Left ventricle myocardium inferior (tissue), 1 donor: ENCODE measurements at places on chromosomes 5 and 9. TPM values are rescaled to one million over a fixed set of nuclear protein-coding genes. Genes with fewer than 3 reads are reported as not detected.
A peak's percentile ranks its signal among the peaks of the same experiment; 100 is the strongest.

GRCh38 chr5:146626936-146627335 is 110.9 kb upstream of the GPR151 start:
- H3K4me3 ChIP-seq, result no peak overlapping the region
- no peak overlapping the region for H3K27ac ChIP-seq
- DNase-seq, result no peak
- H3K27me3 ChIP-seq, result no peaks in the 10 kb centered on the region
- no peaks in the 10 kb centered on the region for H3K4me1 ChIP-seq

DNA sequence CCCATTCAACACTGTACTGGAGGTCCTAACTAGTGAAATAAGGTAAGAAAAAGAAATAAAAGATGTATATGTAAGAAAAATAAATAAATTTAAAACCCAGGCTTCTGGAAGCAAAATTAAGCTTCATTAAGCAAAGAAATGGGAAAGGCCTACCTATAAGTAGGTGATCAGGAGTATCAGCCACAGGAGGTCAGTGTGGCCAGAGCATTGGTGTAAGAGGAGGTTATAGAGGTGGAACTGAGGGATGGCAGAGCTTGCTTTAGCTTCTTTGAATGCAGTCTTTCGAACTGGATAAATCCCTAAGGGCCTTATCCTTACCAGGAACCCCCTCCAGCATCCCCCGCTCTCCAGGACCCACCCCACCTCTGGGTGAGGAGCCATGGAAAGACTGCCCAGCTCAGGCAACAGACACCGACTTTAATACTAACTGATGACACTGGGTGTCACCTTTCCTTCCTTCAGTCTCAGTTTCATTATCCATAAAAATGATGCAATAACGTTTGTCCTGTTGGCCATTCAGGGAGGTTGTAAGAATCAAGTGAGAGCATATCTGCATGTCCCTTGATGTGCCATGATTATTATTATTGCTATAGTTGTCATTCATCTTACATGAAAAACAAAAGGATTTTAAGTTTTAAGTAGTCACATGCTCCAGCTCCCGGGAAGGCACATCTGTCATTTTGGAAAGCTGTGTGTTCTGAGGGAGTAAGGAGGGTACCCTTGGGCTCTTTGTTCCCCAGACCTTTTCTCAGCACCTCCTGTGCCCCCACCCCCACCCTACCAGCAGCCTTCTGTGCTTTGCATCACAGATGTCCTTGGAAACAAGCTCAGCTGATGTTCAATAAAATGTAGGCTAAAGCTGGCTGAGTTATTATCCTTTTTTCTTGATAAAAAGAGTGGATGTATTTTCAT is 50.8 kb upstream of the CTNNA1 start:
- peaks cover 9% of the 10 kb centered on the region for H3K4me1 ChIP-seq
- H3K27ac ChIP-seq, result no peak overlapping the region
- no peak overlapping the region for H3K4me3 ChIP-seq
- no peaks in the 10 kb centered on the region for H3K27me3 ChIP-seq
- DNase-seq, result no peak

DNA sequence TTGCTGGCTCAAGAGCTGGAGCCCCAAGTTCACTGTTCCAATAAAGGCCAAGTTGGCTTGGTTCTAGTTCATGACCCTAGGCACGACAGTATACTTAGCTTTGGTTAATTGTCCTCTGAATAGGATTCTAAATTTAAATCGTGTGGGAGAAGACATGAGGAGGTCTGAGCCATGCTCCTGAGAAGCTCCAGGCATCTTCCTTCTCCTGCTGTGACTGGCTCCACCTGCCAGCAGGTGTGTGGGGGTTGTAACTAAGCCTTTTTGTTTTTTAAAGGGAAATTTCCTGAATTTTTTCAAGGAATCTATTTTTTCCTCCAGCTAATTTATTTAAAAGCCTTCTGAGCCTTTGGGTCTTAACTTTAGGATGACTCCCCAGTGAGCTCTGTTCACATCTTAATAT is 20.2 kb upstream of the TRIM36 start:
- peaks cover 12% of the 10 kb centered on the region for H3K27me3 ChIP-seq
- H3K36me3 ChIP-seq, result no peaks in the 10 kb centered on the region
- H3K27ac ChIP-seq, result no peak overlapping the region
- no peak overlapping the region for H3K4me3 ChIP-seq

GRCh38 chr9:34558919-34559623 is 30.5 kb downstream of the CNTFR start:
- peaks cover 26% of the 10 kb centered on the region for H3K4me1 ChIP-seq
- peaks cover 25% of the 10 kb centered on the region for H3K27me3 ChIP-seq
- H3K36me3 ChIP-seq, result no peaks in the 10 kb centered on the region
- no peak for DNase-seq
- peak overlapping the region; percentile 58 for H3K27ac ChIP-seq

GRCh38 chr5:128237546-128237945 is 154.0 kb downstream of the SLC12A2 start:
- peaks cover 7% of the 10 kb centered on the region for H3K4me1 ChIP-seq
- H3K27me3 ChIP-seq, result peaks cover 7% of the 10 kb centered on the region
- no peaks in the 10 kb centered on the region for H3K36me3 ChIP-seq
- no peak overlapping the region for H3K4me3 ChIP-seq
- H3K27ac ChIP-seq, result no peak overlapping the region

DNA sequence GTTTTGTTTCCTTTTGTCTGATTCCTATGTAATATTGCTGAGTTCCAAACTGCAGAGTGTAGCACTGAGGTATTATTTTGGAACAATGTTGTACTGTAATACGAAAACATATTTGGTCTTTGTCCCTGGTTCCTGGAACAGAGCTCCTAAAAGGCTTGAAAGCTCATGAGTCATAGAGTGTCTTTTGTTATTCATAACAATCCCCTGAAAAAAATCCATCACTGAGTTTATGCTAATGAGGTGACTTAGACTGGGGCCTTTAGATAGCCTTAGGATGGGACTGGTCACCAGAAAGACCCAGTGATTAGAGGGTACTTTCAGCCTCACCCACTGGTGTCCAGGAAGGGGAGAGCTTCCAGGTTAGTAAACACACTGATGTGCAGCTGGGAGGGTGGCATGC is 132.7 kb upstream of the POU5F2 start:
- no peak overlapping the region for H3K4me3 ChIP-seq
- no peaks in the 10 kb centered on the region for H3K4me1 ChIP-seq

GRCh38 chr9:71830153-71830552 is 61.8 kb upstream of the CEMIP2 start:
- H3K27me3 ChIP-seq, result no peaks in the 10 kb centered on the region
- DNase-seq, result no peak
- no peak overlapping the region for H3K4me3 ChIP-seq
- no peaks in the 10 kb centered on the region for H3K36me3 ChIP-seq

- H3K4me1 ChIP-seq, result peaks cover 61% of the 10 kb centered on the region
- no peaks in the 10 kb centered on the region for H3K27me3 ChIP-seq
- H3K36me3 ChIP-seq, result no peaks in the 10 kb centered on the region
- H3K4me3 ChIP-seq, result no peak overlapping the region
- peak overlapping the region; percentile 71 for H3K27ac ChIP-seq
- peak; percentile 42 for DNase-seq
Measured at GRCh38 chr5:178241231-178241663, 8.6 kb upstream of the PHYKPL start.

- H3K27ac ChIP-seq, result peak overlapping the region; percentile 36
- H3K4me3 ChIP-seq, result no peak overlapping the region
- peaks cover 46% of the 10 kb centered on the region for H3K4me1 ChIP-seq
- peaks cover 21% of the 10 kb centered on the region for H3K36me3 ChIP-seq
- DNase-seq, result no peak
Measured at GRCh38 chr5:138912093-138912492, 37.0 kb upstream of the LRRTM2 start.

- no peak overlapping the region for H3K4me3 ChIP-seq
- H3K27me3 ChIP-seq, result no peaks in the 10 kb centered on the region
- peaks cover 6% of the 10 kb centered on the region for H3K36me3 ChIP-seq
- H3K27ac ChIP-seq, result peak overlapping the region; percentile 31
Measured at GRCh38 chr5:168057905-168058304, 233.5 kb upstream of the WWC1 start.

Gene FGD3
- 1.8 TPM for total RNA-seq

Gene NEURL1B
- 24.0 TPM for total RNA-seq
